ENCODE measurements at places on chromosomes 4 and X.
A peak's percentile ranks its signal among the peaks of the same experiment; 100 is the strongest.

GRCh38 chrX:123324625-123325024 lies 140.5 kb downstream of the GRIA3 start:
- H3K27ac ChIP-seq = no peak overlapping the region
- H3K27me3 ChIP-seq = no peaks in the 10 kb centered on the region

GRCh38 chr4:3044870-3045819 lies 29.2 kb downstream of the HTT-AS start:
- DNase-seq = peak; percentile 81
- peaks cover 48% of the 10 kb centered on the region for H3K4me1 ChIP-seq
- H3K4me3 ChIP-seq = no peak overlapping the region
- no peaks in the 10 kb centered on the region for H3K27me3 ChIP-seq
- no peaks in the 10 kb centered on the region for H3K36me3 ChIP-seq

- DNase-seq = no peak
- H3K36me3 ChIP-seq = no peaks in the 10 kb centered on the region
- no peak overlapping the region for H3K4me3 ChIP-seq
- H3K4me1 ChIP-seq = no peaks in the 10 kb centered on the region
- no peaks in the 10 kb centered on the region for H3K27me3 ChIP-seq
- no peak overlapping the region for H3K27ac ChIP-seq
These were observed 68.8 kb downstream of the SSX7 start for GRCh38 chrX:52585892-52586291.

GRCh38 chr4:113827285-113827684 lies 65.7 kb upstream of the CAMK2D start:
- H3K36me3 ChIP-seq = no peaks in the 10 kb centered on the region
- DNase-seq = no peak
- peaks cover 26% of the 10 kb centered on the region for H3K4me1 ChIP-seq
- no peak overlapping the region for H3K4me3 ChIP-seq

- no peak overlapping the region for H3K27ac ChIP-seq
- H3K4me1 ChIP-seq = peaks cover 29% of the 10 kb centered on the region
- peak overlapping the region; percentile 31 for H3K4me3 ChIP-seq
- DNase-seq = peak; percentile 20
- H3K27me3 ChIP-seq = no peaks in the 10 kb centered on the region
- H3K36me3 ChIP-seq = no peaks in the 10 kb centered on the region
These were observed 83.4 kb downstream of the MSN start for GRCh38 chrX:65750674-65751469.

DNA sequence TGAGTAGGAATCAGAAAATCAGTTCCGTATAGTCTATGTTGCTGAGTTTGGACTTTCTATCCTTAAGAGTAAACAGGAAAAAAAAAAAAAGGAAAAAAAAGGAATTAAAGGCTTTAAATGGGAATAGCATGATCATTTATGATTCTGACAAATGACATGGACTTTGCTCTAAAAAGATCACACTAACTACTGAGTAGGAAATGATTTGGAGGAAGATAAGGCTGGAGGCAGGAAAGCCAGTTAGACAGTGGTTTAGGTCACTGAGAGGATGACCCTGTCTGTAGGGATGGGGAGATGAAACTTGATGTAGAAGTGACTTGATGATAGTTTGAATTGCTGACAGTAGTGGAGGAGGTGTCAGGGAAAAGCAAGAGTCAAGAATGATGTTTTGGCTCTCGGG lies 9.2 kb upstream of the JADE1 start:
- no peak overlapping the region for H3K4me3 ChIP-seq
- H3K36me3 ChIP-seq = no peaks in the 10 kb centered on the region
